Stimulated activated CD4-positive, alpha-beta T cell treated with anti-CD3 and anti-CD28 coated beads, TNF-alpha, amount 100 ng/mL, for 1 hour (primary cell): ENCODE measurements at places on chromosomes 2 and 18.

DNA sequence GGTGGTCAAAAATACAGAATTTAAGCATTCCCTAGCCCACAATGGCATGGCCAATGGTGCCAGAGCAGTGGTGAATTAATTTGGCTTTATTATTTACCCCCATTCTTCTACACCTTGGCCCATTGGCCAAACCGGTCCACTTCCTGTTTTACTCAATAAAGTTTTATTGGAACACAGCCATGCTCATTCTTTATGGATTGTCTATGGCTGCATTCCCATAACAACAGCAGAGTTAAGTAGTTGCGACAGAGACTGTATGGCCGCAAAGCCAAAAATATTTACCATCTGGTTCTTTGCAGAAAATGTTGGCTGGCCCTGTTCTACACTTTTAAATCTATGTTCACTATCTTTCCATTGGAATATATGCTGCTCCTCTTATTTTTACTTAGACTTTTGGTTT lies 130.3 kb upstream of the CCDC68 start:
- no peak for DNase-seq

- no peak for DNase-seq
Observed at GRCh38 chr18:34248727-34249126, 24.0 kb upstream of the NOL4 start.

DNA sequence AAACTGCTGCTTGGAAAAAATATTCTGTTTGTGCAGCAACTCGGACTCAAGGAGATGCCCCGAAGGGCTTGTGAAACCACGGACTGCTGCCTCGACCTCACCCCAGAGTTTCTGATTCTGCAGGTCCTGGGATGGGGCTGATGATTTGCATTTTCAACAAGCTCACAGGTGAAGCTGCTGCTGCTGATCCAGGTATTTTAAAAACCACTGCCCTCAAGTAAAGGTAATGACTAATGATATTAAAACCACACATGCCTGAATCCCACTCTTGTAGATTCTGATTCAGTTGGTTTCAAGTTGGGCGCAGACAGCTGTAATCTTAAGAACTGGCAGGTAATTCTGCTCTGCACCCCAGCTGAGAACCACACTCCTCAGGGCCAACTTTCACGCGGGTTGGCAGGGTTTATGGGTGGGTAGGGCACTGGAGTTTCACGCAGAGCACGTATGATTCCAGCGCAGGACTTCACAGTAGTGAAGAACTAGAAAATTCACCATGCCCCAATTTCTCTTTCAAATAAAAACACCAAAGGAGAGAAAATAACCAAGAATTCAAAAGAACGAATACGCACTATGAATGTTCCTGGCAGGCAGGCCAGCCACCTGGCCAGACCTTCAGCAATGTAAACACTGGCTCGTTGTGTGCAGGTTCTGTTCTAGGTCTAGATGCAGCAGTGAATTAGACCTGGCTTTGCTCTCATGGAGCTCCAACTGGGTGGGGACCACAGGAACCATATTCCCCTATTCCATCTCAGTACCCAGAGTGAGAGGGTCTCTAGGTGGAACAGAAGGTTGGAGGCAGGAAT lies 74.6 kb upstream of the ZFP36L2 start:
- DNase-seq: no peak

- DNase-seq: no peak
Observed at GRCh38 chr2:221529943-221530652, 42.0 kb downstream of the EPHA4 start.
